ENCODE measurements at places on chromosomes 1 and 21. TPM values are rescaled to one million over a fixed set of nuclear protein-coding genes. Genes with fewer than 3 reads are reported as not detected.

The XCL2 gene
- total RNA-seq = not detected

The AMY1A gene
- not detected for total RNA-seq

The MTARC2 gene
- 14.7 TPM for total RNA-seq

The CASQ2 gene
- total RNA-seq = not detected

The KLHDC9 gene
- 0.86 TPM for total RNA-seq

The PGLYRP4 gene
- not detected for total RNA-seq

The S100A3 gene
- total RNA-seq = 0.98 TPM

The ANKRD45 gene
- not detected for total RNA-seq

The LPAR3 gene
- not detected for total RNA-seq

The AZIN2 gene
- total RNA-seq = 1.3 TPM

The PRAMEF4 gene
- total RNA-seq = not detected

The GNG4 gene
- total RNA-seq = not detected

The BRINP2 gene
- not detected for total RNA-seq

The ZP4 gene
- total RNA-seq = not detected

The S100A10 gene
- 122 TPM for total RNA-seq

The DENND1B gene
- total RNA-seq = 8.0 TPM

The SYTL1 gene
- total RNA-seq = under 0.01 TPM

The WNT2B gene
- total RNA-seq = 2.3 TPM

The A3GALT2 gene
- total RNA-seq = not detected

The GBP6 gene
- total RNA-seq = not detected

The MATN1 gene
- total RNA-seq = under 0.01 TPM

The CYP4X1 gene
- 3.3 TPM for total RNA-seq

The LCE1C gene
- not detected for total RNA-seq

The BMP8B gene
- total RNA-seq = under 0.01 TPM

The TFF3 gene
- 32.0 TPM for total RNA-seq

The TMEM50A gene
- total RNA-seq = 134 TPM

The TRABD2B gene
- under 0.01 TPM for total RNA-seq

The LRRC8D gene
- total RNA-seq = 27.1 TPM

The USH2A gene
- total RNA-seq = not detected

The CNN3 gene
- total RNA-seq = 281 TPM

The HES4 gene
- 20.6 TPM for total RNA-seq

The CGN gene
- under 0.01 TPM for total RNA-seq

The PEAR1 gene
- 46.9 TPM for total RNA-seq

The EDARADD gene
- total RNA-seq = not detected

The ZNF648 gene
- not detected for total RNA-seq

The CD34 gene
- total RNA-seq = 42.1 TPM

The PADI6 gene
- total RNA-seq = not detected

The SPRR2B gene
- not detected for total RNA-seq

The MIXL1 gene
- not detected for total RNA-seq

The GJA5 gene
- total RNA-seq = 2.0 TPM

The TDRD5 gene
- total RNA-seq = not detected

The HIVEP3 gene
- 1.2 TPM for total RNA-seq

The LAMC2 gene
- total RNA-seq = 2.3 TPM

The OR2G6 gene
- total RNA-seq = not detected

The PODN gene
- total RNA-seq = 0.19 TPM

The GPR3 gene
- total RNA-seq = 0.98 TPM

The ZMYM1 gene
- 25.9 TPM for total RNA-seq
